Activated naive CD4-positive, alpha-beta T cell (primary cell): ENCODE measurements at places on chromosomes 5 and 9.

- no peak for DNase-seq
Observed at GRCh38 chr9:14283276-14283675, 30.7 kb downstream of the NFIB start.

GRCh38 chr5:148993283-148993936, 69.5 kb downstream of the SH3TC2 start:
- DNase-seq, result no peak

- DNase-seq, result no peak
Observed at GRCh38 chr5:174996941-174997340, 272.6 kb downstream of the MSX2 start.

DNA sequence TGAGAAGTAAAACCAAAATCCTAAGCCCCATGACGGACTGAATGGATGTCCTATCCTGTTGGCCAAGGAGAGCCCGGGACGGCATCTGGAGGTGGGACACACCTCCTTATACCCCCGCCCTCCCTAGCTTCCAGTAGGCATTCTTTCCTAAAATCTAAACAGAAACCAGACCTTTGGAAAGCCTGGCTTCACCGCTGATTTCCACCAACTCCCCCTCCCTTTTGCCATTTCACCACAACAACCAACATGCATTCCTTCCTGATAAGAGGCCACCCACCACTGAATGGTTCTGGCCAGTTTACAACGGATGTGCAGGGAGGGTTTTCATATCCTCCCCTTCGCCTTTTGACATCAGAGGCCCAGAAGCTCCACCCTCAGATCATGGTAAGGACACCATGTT, 9.2 kb upstream of the RARS1 start:
- DNase-seq, result no peak

DNA sequence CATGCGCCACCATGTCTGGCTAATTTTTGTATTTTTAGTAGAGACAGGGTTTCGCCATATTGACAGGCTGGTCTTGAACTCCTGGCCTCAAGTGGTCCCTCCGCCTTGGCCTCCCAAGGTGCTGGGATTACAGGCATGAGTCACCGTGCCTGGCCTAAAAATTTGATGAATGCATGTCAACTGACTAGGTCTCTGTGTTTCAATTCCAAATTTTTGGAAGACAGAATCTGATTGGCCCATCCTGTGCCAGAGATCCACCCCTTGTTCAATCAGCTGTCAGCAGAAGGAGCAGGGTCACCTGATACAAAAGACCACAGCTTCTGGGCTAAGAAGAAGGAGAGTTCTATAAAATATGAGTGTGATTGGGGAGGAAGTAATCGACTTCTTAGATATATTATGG, 43.5 kb upstream of the COL15A1 start:
- no peak for DNase-seq

- DNase-seq, result no peak
Observed at GRCh38 chr9:132127888-132128534, 33.8 kb upstream of the NTNG2 start.

- no peak for DNase-seq
Observed at GRCh38 chr5:74848553-74849025, 17.6 kb downstream of the FAM169A start.

DNA sequence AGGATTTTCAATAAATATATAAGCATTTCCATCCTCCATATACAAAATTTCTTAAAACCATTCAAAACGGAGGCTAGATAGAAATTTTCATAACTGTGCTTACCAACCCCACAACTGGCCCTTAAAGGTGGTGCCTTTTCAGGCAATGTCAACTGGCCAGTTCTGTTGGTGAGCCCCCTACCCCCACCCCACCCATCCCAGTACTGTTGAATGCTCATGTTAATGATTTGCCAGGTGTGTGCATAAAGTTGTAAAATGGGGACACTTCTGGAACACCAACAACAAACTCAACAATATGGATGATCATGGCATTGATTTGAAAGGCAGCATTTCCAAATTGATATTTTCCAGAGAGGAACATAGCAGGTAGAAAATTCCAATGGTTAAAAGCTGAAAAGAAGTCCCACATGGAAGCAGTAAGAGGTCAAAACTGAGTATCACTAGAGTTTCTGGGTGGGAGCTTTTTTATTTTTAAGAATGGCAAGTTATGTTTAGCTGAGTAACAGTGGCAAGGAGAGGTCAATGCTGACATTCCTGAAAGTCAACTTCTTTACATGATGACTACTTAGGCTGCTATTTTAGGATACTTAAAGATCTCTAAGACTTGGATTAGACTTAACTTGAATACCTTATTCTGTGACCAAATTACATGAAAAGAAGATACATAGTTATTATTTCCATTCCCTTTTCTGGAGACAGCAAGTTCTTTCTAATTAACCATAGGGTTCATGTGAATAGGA, 2.7 kb downstream of the LEAP2 start:
- DNase-seq, result no peak

DNA sequence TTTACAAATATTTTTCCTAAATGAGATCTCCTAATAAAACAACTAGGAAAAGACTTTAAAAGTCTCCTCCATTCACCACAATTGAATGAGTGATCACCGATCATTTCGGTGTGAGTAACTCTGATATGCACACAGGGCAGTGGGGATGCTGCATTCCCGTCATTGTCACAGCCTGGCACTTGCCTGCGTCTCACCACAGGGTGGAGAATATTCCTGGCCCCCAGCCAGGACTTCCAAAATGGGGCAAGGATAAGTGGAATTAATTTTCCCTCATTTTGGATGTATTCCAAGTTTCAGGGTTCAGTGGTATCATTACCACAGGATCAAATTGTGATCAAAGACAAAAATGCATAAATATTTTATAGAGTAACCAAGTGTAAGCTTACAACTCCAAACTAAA, 107.1 kb downstream of the CTNND2 start:
- no peak for DNase-seq

- no peak for DNase-seq
Observed at GRCh38 chr5:177601577-177602457, 1.9 kb downstream of the B4GALT7 start.
